CD4-positive, alpha-beta T cell treated with Interleukin-1 beta for 1 hour (primary cell): ENCODE measurements at places on chromosomes 4 and X.

DNA sequence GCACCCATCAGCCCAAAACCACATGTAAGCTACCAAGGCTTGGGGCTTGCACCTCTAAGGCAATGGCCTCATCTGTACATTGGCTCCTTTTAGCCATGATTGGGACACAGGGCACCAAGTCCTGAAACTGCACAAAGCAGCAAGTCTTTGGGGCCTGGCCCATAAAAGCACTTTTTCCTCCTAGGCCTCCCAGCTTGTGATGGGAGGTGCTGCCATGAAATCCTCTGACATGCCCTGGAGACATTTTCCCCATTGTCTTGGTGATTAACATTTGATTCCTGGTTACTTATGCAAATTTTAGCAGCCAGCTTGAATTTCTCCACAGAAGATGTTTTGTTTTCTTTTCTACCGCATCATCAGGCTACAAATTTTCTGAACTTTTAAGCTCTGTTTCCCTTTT, 58.5 kb upstream of the PABPC4L start:
- DNase-seq = no peak

DNA sequence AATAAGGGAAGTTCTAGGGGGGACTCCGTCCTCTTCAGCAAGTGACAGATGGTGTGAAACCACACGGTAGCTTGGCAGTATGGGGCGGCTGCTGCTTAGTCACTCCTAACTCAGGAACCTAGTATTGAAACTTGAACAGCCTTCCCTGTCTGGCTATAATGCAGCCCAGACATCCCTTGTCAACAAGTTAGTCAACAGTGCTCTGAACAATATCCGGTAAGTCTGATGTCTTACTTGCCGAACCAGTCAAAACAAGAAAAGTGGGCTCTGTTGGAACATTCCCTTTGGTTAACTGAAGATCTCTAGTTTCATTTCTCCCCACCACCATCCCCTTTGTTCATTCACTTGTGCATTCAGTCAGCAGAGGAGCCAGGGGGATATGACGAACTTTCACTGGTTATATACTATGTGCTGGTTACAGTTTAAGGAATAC, 18.7 kb upstream of the CXCL13 start:
- DNase-seq = peak; percentile 40

DNA sequence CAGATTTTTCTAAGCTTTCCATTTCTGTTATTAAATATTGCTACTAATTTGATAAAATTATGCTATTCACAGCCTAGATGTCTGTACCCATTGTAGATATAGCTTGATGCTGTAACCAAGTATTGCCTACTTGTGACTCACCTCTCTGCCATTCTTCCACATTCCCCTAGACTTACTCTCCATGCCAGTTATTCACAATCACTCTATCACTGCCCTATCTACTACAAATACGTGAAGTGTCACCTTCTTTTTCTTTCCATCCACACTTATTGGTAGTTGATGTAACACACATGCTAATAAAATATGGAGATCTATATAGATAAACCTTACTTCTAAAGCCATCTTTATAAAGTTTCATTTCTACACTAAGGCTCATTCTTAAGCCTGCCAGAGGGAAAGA, 179.4 kb upstream of the PACRGL start:
- no peak for DNase-seq

DNA sequence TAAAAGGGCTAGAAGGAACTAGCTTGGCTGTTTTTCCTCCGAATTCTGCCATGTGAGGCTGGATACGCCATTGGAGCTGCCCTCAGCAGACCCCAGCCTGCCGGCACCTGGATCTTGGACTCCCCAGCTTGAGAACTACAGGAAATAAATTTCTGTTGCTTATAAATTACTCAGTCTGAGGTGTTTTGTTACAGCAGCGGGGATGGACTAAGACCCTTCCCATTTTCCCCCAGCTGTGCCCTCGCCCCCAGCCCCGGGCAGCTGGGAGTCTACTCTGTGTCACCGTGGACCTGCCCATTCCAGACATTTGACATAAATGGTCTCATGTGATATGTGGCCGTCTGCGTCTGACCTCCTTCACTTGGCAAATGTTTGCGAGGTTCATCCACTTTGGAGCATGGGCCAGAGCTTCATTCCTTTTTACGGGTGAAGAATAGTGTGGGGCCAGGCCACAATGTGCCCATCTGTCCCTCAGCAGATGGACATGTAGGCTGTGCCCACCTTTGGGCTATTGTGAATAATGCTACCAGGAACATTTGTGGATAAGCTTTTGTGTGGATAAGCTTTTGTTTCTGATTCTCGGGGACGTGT, 30.7 kb upstream of the SPON2 start:
- DNase-seq = peak; percentile 0

DNA sequence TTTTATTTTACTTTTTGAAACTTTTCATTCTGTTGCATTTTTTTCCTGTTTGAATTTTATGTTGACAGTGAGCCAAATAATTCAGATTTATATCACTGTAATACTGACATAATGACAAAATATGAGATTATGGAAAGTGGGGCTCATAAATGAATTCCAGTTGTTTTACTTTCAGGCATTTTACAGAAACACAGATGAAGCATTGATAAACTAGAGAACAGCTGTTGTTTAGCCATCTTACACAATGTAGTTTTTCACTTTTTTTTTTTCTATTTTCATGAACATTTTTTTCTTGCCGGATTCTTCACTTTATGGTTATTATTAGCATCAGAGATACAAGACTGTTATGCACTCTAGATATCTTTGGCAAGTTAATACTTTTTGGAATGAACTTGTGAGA, 91.7 kb upstream of the PAQR3 start:
- DNase-seq = no peak

- DNase-seq = no peak
Measured at GRCh38 chr4:168812806-168813205, 197.2 kb downstream of the CBR4 start.

- no peak for DNase-seq
Measured at GRCh38 chr4:120869613-120870278, 52.8 kb downstream of the PRDM5 start.

GRCh38 chr4:103493450-103494159, 226.2 kb downstream of the TACR3 start:
- DNase-seq = no peak
